Activated naive CD8-positive, alpha-beta T cell treated with anti-CD3 and anti-CD28 coated beads, Interleukin-2, amount 50 U/mL, for 16 hours (primary cell): ENCODE measurements at places on chromosomes 1 and 21.

- no peak for DNase-seq
These were observed 22.6 kb upstream of the IL20 start for GRCh38 chr1:206842854-206843253.

DNA sequence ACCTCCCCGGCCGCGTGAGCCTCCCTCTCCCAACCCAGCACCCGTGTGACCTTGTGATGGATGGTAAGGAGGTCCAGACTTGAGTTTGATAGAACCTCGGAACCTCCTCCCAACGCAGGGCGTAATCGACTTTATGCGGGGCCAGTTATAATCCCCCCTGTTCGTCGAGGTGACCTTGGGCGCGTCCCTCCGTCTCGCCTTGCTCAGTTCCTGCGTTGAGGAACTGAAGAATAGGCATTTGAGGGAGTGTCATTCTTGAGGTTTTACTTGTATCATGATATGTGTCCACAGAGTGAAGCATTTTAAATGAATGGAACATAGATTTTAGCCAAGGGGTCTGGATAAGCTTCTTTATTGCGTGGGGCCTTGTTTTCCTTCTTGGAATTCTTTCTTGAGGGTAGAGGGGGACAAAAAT lies 433 bp downstream of the TIMM17A start:
- DNase-seq = no peak

- DNase-seq = no peak
These were observed 83.2 kb downstream of the SH3GLB1 start for GRCh38 chr1:86787621-86788020.

GRCh38 chr1:232123775-232124659 lies 497.4 kb downstream of the DISC1 start:
- no peak for DNase-seq

- DNase-seq = no peak
These were observed 46.3 kb downstream of the IER5 start for GRCh38 chr1:181134543-181135436.

GRCh38 chr1:182175361-182175931 lies 113.9 kb upstream of the ZNF648 start:
- no peak for DNase-seq

- DNase-seq = no peak
These were observed 71.7 kb upstream of the TNFSF18 start for GRCh38 chr1:173122344-173122935.

DNA sequence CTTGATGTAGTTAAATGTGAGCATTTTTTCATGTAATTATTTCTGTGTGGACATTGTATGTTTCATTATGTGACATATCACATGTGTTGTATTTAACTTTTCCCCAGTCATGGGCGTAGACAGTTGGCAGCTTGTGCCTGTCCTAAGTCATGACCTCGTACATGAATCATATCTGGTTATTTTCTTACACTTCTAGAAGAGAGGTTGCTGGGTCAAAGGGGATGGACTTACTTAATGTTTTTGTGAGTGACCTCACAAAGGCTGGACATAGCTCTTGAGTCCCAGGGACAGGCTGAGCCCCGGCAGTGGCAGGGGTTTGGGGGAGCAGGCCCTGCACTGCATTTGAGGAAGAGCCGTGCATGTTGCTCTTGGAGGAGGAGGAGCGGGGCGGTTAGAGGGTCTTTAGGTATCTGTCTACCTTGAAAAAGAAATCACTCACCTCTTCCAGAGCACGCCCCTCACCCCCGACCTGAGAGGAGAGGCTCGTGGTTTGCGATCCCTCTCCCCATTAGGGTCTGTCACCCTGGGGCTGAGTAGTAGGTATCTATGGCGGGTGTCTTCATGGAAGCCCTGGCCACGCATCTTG lies 16.4 kb downstream of the IFNGR2 start:
- DNase-seq = no peak

DNA sequence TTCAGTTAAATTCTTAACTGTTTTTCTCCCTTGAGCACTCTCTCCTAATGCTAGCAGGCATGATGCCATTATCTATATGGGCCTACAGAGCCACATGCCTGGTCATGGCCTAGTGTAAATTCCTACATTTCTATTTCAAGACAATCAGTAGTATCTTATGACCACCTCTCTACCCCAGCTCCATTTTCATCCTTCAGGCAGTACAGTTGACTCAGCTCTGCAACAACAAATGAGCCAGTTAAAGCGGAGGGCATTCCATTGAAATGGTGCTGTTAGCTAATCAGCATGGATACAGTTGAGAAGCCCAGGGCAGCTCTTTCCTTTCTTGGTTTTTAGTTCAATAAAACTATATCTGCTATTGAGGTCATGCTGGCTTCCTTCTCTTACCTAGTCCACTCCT lies 150.0 kb downstream of the PPP1R12B start:
- no peak for DNase-seq

GRCh38 chr1:169427081-169427641 lies at the start of gene CCDC181:
Gene CCDC181, minus strand, starts transcription at chr1:169427474. Its CDS starts 2,547 bp downstream, at chr1:169424927.
- peak; percentile 40 for DNase-seq

DNA sequence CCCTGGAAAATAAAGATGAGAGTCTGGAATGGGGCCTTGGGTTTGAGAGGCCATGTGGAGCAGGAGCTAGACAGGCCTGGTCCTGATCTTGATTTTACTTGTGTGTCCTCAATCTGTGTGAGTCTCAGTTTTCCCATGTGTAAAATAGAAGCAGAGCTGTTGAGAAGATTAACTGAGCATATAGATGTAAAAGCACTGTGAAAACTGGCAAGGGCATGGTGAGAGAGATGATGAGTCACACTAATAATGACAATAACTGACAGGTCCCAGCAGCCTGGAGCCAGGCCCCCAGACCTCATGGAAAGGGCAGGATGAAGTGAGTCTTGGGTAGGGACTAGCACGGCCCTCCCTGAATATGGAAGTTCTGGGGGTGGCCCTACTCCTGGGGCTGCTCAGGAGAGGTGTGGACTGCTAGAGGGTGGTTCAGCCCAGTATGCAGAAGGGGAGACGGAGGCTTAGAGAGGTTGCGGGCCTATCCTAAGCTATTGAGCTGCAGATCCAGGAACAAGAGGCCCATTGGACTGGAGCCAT lies 2.8 kb upstream of the AHDC1 start:
- DNase-seq = no peak

DNA sequence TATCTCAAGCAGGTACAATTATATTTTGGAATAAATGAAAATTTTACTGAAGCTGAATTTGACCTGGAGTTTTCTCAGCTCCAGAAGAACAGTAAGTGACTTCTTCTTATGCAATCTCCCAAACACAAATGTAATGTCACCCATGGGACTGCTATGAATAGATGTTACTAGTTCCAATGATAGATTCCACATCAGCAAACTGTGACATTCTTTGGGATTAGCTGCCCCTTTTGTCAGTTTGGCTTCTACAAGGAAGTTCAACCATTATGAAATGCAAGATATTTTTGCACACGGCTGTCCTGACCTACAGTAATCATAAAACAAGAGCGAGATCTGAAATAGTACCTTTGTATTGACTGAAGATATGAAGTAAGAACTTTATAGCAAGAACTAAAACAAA lies 27.8 kb upstream of the TSNAX start:
- DNase-seq = no peak

DNA sequence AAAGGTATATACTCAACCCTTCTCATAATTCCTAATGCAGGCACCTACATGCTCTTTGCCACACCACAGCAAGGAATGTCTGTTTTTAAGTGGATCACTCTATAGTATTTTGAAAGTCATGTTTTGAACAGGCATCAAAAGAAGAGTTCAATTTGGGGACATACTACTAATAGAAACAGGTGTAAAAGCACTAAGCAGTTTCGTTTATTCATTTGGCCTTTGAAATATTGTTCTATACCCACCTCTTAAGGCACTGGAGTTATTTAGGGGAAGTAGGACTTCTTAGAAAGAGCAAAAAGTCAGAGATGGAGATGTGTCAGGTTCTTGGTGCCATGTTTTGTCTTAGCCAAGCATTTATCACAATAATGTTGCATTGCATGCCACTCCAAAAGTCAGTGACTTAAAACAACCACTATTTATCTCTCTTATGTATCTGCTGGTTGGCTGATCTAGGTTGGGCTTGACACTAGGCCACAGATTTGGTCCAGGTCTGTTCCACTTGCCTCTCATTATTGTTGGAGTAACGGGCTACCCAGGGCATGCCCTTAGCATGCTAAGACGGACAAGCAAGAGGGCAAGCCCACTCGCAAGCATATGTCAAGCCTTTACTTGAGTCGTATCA lies 107.5 kb downstream of the RGL1 start:
- DNase-seq = no peak

DNA sequence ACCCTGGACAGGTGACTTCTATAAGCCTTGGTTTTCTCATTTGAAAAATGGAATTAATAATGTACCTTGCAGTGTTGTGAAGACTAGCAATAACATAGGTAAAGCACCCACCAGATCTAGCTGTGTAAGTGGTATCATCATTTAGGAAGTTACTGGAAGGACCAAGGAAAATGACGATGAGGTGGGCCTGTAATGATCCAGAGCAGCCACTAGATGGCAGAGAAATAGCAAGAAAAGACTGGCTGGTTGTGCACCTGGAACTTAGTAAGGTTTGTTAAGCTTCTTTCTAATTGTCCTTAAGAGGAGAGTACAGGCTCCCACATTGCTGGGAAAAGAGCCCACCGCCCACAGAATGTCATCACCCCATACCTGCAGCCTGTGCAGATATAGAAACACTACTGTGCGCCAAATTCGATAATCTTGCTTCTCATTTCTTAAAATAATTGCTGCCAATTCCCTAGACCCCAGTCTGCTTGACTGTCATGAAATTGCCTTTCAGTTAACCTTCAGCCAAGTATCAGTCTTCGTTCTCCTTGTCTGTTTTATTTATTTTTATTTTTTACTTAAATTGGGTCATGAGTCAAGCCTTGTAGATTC lies 37.2 kb downstream of the WNT4 start:
- no peak for DNase-seq

- no peak for DNase-seq
These were observed 112.1 kb downstream of the RUNX1 start for GRCh38 chr21:34936883-34937563.

DNA sequence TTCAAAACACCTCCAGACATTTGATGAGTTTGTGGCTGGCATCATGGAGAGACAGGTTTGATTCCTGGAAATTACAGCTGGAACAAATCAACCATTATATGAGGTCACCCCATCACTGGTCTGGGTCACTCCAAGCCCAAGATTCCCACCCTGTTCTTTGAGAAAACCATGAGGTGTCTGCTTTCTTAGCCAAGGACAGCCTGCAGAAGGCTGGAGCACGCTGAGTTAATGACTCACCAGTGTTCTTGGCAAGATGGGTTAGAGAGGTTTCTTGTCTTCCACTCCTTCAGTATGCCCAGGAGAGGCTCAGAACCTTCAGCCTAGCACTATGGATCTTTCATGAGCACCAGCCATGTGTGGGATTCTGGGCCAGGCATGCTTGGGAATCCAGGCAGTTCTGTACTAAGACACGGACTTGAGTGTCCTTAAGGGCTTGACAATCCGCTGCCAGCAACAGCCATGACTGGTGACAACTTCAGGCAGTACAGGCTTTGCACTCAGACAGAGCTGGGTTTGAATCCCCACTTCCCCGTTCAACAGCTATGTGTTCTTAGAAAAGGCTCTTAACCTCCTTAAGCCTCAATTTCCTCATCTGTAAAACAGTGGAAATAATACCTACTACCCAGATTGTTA lies 43.9 kb downstream of the GRHL3 start:
- no peak for DNase-seq

GRCh38 chr1:178218550-178218949 lies 124.6 kb downstream of the RASAL2 start:
- no peak for DNase-seq

- peak; percentile 14 for DNase-seq
These were observed 62.6 kb upstream of the CD1D start for GRCh38 chr1:158117854-158118704.

- DNase-seq = no peak
These were observed 4.7 kb downstream of the POGK start for GRCh38 chr1:166843769-166844596.

DNA sequence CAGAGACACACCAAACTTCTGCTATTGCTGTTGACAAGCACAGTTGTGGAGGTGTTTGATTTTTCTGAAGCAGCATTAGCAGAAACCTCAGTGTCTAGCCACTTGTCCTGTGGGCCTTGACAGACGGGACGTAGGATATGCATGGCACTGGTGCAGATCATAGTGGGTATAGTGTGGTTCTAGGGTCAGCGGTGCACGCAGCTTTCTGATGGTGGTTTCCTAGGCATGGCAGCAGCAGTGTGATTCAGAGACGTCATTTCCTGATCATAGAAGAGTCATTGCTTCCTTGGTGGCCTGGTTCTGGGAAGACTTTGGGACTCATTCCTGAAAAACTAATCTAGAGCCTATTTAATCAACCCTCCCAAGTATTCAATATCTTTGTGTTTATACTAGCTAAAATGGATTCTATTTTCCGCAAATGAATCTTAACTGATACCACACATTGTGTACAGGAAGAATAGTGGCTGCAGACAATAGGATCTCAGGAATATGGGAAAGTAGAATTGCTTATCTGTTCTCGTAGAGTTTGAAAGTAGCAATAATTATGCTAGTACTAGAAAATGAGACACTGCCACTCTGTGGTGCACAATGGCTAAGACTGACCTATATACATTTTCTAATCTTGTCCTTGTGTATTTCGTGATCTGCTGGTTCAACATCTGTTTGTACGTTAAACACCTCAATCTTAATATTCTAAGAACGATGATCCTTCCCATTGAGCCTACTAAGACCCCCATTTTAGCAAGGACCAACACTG lies 2.8 kb upstream of the USP1 start:
- DNase-seq = no peak

GRCh38 chr1:55056632-55056992 lies 17.3 kb downstream of the PCSK9 start:
- no peak for DNase-seq

GRCh38 chr1:208525417-208525816 lies 281.2 kb upstream of the PLXNA2 start:
- no peak for DNase-seq

DNA sequence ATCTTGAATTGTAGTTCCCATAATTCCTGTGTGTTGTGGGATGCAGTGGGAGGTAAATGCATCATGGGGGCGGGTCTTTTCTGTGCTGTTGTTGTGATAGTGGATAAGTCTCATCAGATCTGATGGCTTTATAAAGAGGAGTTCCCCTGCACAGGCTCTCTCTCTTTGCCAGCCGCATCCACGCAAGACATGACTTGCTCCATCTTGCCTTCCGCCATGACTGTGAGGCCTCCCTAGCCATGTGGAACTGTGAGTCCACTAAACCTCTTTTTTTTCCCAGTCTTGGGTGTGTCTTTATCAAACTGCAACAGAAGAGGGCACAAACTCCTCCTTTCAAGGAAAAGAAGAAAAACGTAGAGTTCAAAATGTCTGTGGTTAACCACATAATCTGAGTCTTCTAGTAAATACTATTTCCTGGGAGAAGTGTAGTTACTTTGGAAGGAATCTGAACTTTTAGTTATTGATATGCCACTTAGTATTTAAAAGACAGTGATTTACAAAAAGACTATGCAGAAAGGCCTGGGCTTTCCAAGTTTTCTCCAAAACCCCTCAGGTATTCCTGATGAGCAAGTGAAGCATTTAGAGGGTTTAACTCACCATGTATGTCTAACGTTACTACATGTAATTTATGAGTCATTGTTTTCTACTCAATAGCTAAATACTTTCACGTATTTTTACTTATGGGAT lies 10.0 kb downstream of the ADAMTS1 start:
- no peak for DNase-seq
